ENCODE measurements at places on chromosomes 11 and 22. TPM values are rescaled to one million over a fixed set of nuclear protein-coding genes. Genes with fewer than 3 reads are reported as not detected.

The TSSK2 gene
- total RNA-seq = not detected

The TYR gene
- total RNA-seq = not detected

The MOGAT2 gene
- not detected for total RNA-seq

The ISX gene
- not detected for total RNA-seq

The PDGFD gene
- 0.86 TPM for total RNA-seq

The OR10A2 gene
- not detected for total RNA-seq

The SHISAL1 gene
- total RNA-seq = 5.8 TPM

The SMIM35 gene
- not detected for total RNA-seq

The ZNF215 gene
- 3.0 TPM for total RNA-seq

The FREY1 gene
- 2.2 TPM for total RNA-seq

The CAPRIN1 gene
- 152 TPM for total RNA-seq

The TMPRSS4 gene
- total RNA-seq = 0.17 TPM

The TMPRSS6 gene
- not detected for total RNA-seq

The JAM3 gene
- 75.3 TPM for total RNA-seq

The KCNJ1 gene
- under 0.01 TPM for total RNA-seq

The DDTL gene
- 4.1 TPM for total RNA-seq

The KCNQ1 gene
- not detected for total RNA-seq

The SCGB2A2 gene
- total RNA-seq = not detected

The CENATAC gene
- total RNA-seq = 18.2 TPM

The OR5P2 gene
- not detected for total RNA-seq

The CTTN gene
- total RNA-seq = 439 TPM

The PATE4 gene
- not detected for total RNA-seq

All from bronchial smooth muscle cell (primary cell).